ENCODE measurements at places on chromosomes 3 and 15.

- DNase-seq, result no peak
Observed at GRCh38 chr3:144003051-144003450, 31.4 kb downstream of the DIPK2A start.

DNA sequence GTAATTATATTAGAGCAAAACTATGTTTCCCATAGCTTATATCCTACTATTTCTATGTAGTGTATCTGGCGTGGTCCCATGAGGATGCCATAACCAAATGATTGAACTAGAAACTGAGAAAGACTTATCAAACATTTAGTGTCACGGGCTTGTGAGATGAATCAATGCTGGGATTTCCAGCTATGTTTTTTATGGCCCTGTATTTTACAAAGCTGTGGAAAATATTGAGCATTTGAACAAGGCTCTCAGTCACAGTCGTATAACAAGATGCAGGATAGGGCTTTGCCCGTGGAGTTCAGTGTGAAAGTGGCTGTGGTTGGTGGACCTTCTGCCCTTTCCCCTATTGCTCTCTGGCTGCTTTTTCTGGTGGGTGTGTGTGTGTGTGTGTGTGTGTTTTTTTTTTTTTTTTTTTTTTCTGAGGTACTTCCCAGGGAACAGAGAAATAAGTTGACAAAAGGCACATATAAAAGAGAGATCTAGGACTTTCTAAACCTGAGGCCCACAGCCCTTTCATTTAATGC is 60.7 kb downstream of the CACNA1D start:
- no peak for DNase-seq

DNA sequence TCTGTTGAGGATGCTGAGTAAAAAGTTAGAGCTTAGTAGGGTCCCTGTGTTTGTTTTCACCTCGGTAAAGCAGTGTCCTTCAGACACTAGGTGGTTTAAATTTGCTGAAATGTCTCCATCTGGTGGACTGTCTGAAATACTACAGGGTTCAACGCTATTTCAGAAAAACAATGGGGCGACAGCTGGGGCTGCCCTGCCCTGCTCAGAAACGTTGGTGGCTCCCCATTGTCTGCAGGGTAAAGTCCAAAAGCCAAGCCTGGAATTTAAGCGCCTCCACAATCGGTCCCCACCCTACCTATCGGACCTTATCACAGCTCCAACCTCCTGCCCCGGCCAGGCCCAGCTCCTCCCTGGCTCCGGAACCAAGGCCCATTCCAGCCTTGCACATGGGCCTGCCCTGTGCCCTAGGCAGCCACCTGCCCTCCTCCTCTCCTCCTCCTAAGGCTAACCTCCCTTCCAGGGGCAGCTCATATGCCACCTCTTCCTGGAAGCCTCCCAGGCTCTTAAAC is 4.3 kb upstream of the TSEN2 start:
- no peak for DNase-seq

DNA sequence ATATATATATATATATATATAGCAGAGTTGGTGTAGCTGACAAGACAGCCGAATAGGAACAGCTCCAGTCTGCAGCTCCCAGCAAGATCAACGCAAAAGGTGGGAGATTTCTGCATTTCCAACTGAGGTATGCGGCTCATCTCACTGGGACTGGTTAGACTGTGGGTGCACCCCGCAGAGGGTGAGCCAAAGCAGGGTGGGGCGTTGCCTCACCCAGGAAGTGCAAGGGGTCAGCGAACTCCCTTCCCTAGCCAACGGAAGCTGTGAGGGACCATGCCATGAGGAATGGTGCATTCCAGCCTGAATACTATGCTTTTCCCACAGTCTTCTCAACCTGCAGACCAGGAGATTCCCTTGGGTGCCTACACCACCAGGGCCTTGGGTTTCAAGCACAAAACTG is 81.7 kb upstream of the ST3GAL6 start:
- no peak for DNase-seq

GRCh38 chr3:22526266-22526837 is 676.8 kb upstream of the UBE2E2 start:
- no peak for DNase-seq

- DNase-seq, result peak; percentile 73
Observed at GRCh38 chr3:50237754-50238548, 1.9 kb downstream of the GNAI2 start.

GRCh38 chr3:69815970-69816369 is 76.7 kb downstream of the MITF start:
- no peak for DNase-seq

DNA sequence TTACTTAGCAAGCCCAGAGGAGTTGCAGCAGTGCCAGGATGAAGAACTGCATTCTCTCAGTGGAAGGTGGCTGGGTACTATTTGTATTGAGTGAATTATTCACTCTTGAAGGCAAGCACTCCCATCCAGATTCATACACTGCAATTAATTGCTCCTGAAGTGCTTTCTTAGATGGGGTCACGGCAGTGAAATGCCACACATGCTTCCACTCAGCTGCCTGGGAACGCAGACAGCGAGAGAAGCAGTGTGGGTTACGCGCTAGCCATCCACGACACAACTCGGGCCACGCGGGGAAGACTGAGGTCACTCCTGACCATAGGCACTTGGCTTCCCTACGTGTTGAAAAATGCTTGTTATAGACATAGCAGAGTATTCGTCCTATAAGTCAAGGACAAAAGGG is 30.8 kb upstream of the LMCD1 start:
- no peak for DNase-seq

GRCh38 chr3:37990527-37990926 is at the start of gene VILL:
TSS of gene VILL (plus strand) at chr3:37990786. CDS start at chr3:37993673, 2,887 bp downstream.
- no peak for DNase-seq

DNA sequence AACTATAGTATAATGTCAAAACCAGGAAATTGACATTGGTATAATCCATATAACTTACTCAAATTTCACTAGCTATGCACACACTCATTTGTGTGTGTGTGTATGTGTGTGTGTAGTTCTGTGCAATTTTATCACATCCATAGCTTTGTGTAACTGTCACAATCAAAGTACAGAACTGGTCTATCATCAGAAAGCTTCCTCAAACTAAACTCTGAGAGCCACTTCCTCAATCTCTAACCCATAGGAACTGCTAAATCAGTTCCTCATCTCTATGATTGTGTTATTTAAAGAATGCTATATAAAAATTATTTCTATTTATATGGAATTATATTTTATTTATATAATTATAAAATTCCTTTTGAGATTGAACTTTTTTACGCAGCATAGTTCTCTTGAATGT is 18.1 kb downstream of the LNP1 start:
- DNase-seq, result peak; percentile 41

- DNase-seq, result no peak
Observed at GRCh38 chr15:63332367-63333124, 49.1 kb downstream of the CA12 start.

DNA sequence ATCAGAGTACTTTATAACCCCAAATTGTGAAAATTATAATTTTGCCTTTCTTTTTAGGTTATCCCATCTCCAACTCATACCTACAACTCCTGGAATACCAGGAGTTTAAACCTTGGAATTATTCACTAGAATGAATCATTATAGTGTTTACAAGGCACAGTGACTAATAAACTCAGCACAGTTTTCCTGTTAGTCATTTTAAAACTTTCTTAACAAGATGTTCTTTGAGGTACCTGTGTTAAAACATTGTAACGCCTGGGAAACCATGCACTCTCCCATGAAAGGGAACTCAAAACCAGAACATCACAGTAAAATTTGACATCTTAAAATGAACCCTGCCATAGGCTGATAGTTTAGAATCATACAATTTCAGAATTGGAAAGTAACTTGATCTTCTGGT is 132.4 kb upstream of the OSTN start:
- DNase-seq, result no peak

DNA sequence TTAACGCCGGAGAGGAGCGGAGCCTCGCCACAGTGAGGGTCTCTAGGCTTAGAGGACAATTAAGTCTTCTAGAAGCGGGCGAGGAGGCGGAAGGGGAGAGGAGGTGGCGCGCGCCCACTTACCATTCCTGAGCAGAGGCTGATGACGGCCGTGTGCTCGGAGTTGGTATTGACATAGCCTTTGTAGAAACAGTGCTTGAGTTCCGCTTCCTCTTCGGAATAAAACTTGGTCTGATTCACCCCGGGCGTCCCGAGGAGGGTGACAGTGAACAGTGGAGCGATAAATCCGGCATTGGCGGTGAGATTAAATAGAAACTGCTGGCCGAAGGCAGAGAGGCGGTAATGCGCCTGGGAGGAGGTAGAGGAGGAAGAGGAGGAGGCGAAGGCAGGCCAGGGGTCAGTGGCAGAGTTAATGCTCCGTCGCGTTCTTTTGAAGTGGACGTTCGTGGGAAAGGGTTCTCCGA is 1.3 kb downstream of the ADAMTS9 start:
- no peak for DNase-seq

Data from GF-D8 (cell line).